Peyer's patch (tissue), 4 donors: ENCODE measurements at places on chromosomes 5 and 9.

DNA sequence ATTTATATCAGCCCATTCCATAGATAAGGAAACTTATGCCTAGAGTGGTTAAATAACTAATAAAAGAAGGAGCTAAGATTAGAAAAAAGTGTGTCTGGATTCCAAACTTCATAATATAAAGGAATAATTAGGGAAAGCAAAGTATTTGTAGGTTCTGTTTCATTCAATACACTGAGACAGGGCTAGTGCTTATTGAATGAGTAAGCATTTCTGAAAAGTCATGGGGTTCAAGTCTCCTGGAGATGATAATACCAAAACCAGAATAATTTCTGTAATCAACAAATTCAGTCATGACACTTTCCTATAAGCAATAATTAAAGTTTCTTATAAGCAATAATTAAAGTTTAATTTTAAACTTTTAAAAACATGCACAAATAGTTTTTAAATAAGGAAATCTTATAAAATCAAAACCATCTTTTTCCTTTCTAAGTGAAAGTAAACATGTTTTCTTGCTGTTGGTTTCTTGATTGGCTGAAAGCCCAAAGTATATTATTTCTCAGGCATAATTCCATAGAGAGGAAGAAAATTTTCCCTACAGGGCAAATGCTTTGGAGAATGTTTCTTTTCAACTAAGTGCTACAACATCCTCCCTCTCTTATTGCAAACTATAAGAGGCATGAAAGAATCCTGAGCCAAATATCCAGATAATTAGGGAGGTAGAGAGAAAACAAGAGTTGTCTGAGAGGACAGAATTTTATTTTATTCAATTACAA, 510.2 kb downstream of the PRELID2 start:
- no peak overlapping the region for H3K27ac ChIP-seq
- no peak for DNase-seq
- H3K4me3 ChIP-seq = no peak overlapping the region
- no peaks in the 10 kb centered on the region for H3K27me3 ChIP-seq
- no peaks in the 10 kb centered on the region for H3K36me3 ChIP-seq

GRCh38 chr5:150129813-150130492, 25.7 kb downstream of the PDGFRB start:
- H3K4me1 ChIP-seq = no peaks in the 10 kb centered on the region
- no peaks in the 10 kb centered on the region for H3K36me3 ChIP-seq
- H3K4me3 ChIP-seq = no peak overlapping the region
- no peak overlapping the region for H3K27ac ChIP-seq
- H3K27me3 ChIP-seq = no peaks in the 10 kb centered on the region

DNA sequence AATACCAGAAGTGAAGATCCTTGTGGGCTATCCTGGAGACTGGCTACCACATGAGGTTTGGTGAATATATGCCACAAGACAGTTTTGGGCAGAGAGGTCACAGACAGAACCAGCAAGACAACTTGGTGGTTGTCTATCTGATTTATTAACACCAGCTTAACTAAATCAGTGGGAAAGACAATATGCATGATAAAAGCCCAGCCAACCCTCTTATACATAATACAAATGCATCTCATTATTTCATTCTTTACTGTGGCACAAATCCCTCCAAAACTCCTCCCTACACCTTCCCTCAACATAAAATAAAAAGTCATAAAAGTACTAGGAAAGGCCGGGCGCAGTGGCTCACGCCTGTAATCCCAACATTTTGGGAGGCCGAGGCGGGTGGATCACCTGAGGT, 8.1 kb downstream of the HINT1 start:
- no peaks in the 10 kb centered on the region for H3K4me1 ChIP-seq
- H3K4me3 ChIP-seq = no peak overlapping the region
- DNase-seq = no peak
- no peaks in the 10 kb centered on the region for H3K36me3 ChIP-seq
- H3K27ac ChIP-seq = no peak overlapping the region
- H3K27me3 ChIP-seq = no peaks in the 10 kb centered on the region

GRCh38 chr5:102528600-102528999, 29.8 kb upstream of the SLCO6A1 start:
- H3K27ac ChIP-seq = no peak overlapping the region
- no peaks in the 10 kb centered on the region for H3K27me3 ChIP-seq
- no peak for DNase-seq
- no peaks in the 10 kb centered on the region for H3K36me3 ChIP-seq
- H3K4me3 ChIP-seq = no peak overlapping the region

- H3K36me3 ChIP-seq = no peaks in the 10 kb centered on the region
- no peak overlapping the region for H3K27ac ChIP-seq
- no peak for DNase-seq
- H3K27me3 ChIP-seq = no peaks in the 10 kb centered on the region
- no peak overlapping the region for H3K4me3 ChIP-seq
- H3K4me1 ChIP-seq = no peaks in the 10 kb centered on the region
Measured at GRCh38 chr5:42595597-42595996, 161.0 kb upstream of the CCDC152 start.

GRCh38 chr5:152649609-152650008, 244.5 kb upstream of the NMUR2 start:
- no peaks in the 10 kb centered on the region for H3K27me3 ChIP-seq
- H3K4me1 ChIP-seq = no peaks in the 10 kb centered on the region
- H3K36me3 ChIP-seq = no peaks in the 10 kb centered on the region
- DNase-seq = no peak
- no peak overlapping the region for H3K4me3 ChIP-seq

DNA sequence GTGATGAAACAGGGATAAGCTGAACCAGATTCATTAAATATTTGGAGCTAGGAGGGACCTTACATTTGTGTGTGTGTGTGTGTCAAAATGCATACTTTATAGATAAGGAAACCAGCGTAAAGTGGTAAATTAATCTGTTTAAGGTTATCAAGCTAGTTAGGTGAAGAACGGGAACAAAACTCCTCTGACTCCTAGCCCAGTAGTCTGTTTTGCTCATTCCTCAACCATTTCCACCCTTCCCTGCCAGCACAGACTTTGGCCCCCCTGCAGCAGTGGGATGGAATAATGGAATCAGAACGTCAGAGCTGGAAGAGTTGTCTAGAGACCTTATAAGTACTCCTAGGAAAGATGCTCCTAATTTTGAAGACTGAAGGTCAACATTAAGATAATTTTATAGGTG, 6.5 kb downstream of the AGXT2 start:
- no peaks in the 10 kb centered on the region for H3K27me3 ChIP-seq
- H3K4me3 ChIP-seq = no peak overlapping the region

DNA sequence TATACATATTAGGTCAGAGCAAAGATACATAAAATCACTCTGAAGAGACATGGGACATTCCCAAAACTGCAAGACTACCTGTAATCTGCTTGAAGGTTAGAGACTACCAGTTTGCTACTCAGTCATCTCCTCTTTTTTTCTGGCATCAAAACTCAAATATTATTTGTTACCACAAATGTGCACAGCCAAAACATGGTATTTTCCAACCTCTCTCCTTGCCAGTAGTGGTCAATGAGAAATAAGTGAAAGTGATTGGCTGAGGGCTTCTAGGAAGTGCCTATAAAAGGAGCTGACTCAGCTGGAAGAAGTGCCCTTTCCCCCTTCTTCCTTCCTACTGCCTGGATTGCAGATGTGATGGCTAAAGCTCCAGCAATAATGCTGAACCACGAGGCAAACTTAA, 13.8 kb downstream of the GZMK start:
- H3K4me3 ChIP-seq = no peak overlapping the region
- H3K27me3 ChIP-seq = no peaks in the 10 kb centered on the region
- H3K4me1 ChIP-seq = no peaks in the 10 kb centered on the region
- no peak overlapping the region for H3K27ac ChIP-seq
- H3K36me3 ChIP-seq = no peaks in the 10 kb centered on the region
- no peak for DNase-seq

- H3K27me3 ChIP-seq = no peaks in the 10 kb centered on the region
- H3K27ac ChIP-seq = no peak overlapping the region
- no peak overlapping the region for H3K4me3 ChIP-seq
- no peak for DNase-seq
Measured at GRCh38 chr9:120386390-120387131, 193.4 kb downstream of the CDK5RAP2 start.

DNA sequence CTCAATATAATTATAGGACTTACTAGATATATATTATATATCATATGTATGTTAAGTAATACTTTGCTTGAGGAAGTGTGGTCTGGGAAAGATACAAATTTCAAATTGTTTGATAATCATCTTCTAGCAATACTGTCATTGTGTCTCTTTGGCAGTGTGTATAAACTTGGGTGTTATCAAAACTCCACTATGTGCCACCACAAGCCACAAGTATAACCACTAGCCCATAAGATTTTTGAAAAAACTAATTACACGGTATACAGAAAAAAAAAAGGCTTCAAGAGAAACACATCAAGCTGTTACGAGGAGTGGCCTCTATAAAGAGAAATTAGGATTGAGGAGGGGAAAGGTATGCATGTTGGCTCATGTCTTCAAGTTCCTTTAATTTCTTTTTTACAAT, 44.7 kb upstream of the PCSK5 start:
- no peak overlapping the region for H3K4me3 ChIP-seq
- H3K27me3 ChIP-seq = no peaks in the 10 kb centered on the region
- no peaks in the 10 kb centered on the region for H3K36me3 ChIP-seq
- no peak overlapping the region for H3K27ac ChIP-seq
- DNase-seq = no peak

DNA sequence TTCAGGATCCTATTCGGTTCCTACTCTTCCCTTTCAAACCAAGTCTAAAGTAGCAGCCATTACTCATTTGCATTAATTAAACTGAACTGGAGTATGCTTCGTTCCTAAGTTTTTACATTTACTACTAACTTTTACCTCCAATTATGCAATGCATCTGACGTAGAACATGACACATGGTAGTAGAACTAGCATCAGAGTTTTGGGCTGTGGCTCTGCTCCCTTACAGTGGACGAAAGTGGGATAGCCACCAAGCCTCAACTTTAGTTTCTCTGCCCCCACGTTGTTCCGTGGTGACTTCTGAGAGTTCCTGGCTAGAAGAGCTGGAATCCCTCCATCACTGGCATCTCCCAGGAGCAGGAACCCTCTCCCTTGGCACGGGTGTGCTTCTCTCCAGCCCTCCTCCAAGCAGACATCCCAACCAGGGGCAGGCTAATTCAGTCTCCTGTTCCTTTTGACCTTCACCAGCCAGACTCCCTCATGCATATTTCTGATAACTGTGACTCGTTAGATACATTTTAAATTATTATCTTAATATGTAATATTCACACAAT, 2.9 kb downstream of the IFNE start:
- no peaks in the 10 kb centered on the region for H3K27me3 ChIP-seq
- DNase-seq = no peak
- H3K27ac ChIP-seq = no peak overlapping the region

DNA sequence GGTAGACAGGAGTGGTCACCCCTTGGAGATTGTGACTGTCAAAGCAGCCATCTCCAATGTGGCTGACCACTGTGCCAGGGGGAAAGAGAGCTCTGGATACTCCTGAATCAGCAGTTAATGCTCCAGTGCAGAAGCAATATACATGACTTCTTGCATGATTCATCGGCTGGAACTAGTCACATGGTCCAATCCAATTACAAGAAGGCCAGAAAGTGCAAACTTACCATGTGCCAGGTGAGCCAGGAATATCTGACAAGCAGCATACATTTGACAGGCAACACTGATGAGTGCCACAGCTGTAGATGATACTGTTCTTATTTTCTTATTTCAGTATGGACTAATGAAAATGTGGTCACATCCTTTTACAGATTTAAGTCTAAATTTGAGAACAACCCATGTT, 440.0 kb upstream of the MPDZ start:
- H3K27ac ChIP-seq = no peak overlapping the region
- no peak for DNase-seq
- no peak overlapping the region for H3K4me3 ChIP-seq
- no peaks in the 10 kb centered on the region for H3K27me3 ChIP-seq

DNA sequence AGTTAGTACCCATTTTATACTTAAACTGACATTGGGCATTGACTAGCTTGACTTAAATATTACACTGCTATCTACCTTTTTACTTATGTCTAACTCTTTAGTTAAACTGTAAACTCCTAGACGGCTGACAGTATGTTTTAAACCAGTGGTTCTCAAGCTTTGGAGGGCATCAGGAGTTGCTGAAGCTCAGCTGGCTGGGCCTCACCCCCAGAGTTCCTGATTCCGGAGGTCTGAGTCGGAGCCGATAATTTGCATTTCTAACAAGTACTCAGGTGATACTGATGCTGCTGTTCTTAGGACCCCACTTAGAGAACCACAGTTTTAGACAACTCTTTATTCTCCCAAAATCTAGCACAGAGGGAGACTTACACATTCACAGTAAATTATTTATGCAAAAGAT, 63.3 kb upstream of the PCA3 start:
- H3K27ac ChIP-seq = no peak overlapping the region
- no peak for DNase-seq
- H3K4me3 ChIP-seq = no peak overlapping the region
- no peaks in the 10 kb centered on the region for H3K27me3 ChIP-seq
- no peaks in the 10 kb centered on the region for H3K36me3 ChIP-seq

DNA sequence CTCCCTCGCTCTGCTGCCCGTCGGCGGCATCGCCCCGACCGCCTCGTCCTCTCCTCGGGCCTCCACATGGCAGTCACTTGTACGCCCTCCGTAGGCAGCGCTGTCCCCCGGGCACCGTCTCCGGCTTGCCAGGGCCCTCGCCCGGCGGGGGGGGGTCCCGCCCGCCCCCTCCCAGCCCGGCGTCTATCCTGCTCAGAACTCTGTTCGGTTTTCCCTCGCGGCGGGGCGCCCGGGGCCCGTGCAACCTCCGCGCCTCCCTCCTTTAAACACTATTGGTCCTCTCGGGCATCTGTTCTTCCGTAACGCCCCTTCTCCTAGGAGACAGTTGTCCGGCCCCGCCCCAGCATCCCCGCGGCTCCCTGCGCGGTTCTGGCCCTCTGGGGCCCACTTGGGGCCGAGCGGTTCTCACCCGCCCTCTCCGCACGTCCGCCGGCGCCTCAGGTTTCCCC, 831 bp downstream of the ODF2 start:
- DNase-seq = peak; percentile 74
- H3K4me1 ChIP-seq = peaks cover 6% of the 10 kb centered on the region
- H3K36me3 ChIP-seq = no peaks in the 10 kb centered on the region

DNA sequence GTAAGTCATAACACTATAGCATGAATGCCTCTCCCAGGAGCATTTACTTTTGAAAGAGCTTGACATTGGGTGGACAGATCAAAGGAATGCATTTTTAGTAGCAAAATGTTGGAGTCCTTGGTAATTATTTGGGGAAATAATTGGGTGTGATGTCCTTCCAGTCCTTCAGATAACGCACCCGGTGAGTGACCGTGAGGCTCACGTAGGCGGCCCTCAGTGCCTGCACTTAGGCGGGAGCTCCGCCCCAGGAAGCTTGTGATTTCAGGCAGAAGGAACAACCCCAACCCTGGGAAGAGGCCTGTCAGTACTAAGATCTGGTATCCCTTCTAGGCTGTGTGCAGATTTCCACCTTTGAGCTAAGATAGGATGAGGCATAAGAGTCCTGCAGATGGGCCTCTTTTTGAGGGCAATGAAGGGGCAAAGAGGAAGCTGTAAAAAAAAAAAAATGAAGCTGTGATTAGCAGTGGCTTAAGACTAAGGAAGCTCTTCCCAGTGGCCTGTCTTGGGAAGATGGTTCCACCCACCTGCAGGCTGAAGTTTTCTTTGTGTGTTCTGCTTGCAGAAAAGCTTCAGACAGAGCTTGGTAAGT, 14.9 kb downstream of the BTNL9 start:
- no peaks in the 10 kb centered on the region for H3K4me1 ChIP-seq
- no peak overlapping the region for H3K4me3 ChIP-seq
- no peaks in the 10 kb centered on the region for H3K27me3 ChIP-seq

- no peak for DNase-seq
- no peak overlapping the region for H3K27ac ChIP-seq
- H3K4me3 ChIP-seq = no peak overlapping the region
- H3K36me3 ChIP-seq = no peaks in the 10 kb centered on the region
- no peaks in the 10 kb centered on the region for H3K4me1 ChIP-seq
Measured at GRCh38 chr9:34001298-34001697, 47.4 kb downstream of the UBAP2 start.
